ENCODE measurements at places on chromosomes 7 and 10.

- H3K4me3 ChIP-seq = no peak overlapping the region
- peaks cover 10% of the 10 kb centered on the region for H3K27me3 ChIP-seq
- DNase-seq = no peak
- H3K36me3 ChIP-seq = peaks cover 21% of the 10 kb centered on the region
- H3K27ac ChIP-seq = no peak overlapping the region
- no peaks in the 10 kb centered on the region for H3K4me1 ChIP-seq
Measured at GRCh38 chr7:149762089-149762488, 11.3 kb downstream of the ZNF467 start.

GRCh38 chr10:48475943-48476278 lies 129.0 kb downstream of the ARHGAP22 start:
- H3K36me3 ChIP-seq = no peaks in the 10 kb centered on the region
- no peak overlapping the region for H3K4me3 ChIP-seq
- peaks cover 6% of the 10 kb centered on the region for H3K4me1 ChIP-seq
- peaks cover 8% of the 10 kb centered on the region for H3K27me3 ChIP-seq
- no peak for DNase-seq

DNA sequence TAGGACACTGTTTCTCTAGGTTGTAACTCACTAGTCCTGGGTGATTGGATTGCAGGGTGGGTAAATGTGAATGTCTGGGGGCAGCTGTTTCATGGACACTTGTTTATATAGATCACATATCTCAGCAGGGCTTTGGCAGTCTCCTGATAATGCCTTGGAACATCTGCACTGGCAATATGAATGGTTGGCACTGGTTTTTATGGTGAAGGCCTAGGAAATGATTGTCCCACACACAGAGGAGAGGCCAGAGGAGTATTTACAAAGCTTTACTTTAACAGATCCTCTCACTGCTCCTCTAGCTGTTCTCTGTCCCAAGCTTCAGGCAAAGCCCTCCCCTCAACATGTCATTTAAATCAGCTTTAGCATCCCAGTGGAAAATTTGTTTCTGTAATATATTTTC lies 171.3 kb upstream of the STEAP4 start:
- no peaks in the 10 kb centered on the region for H3K27me3 ChIP-seq
- DNase-seq = no peak
- H3K4me3 ChIP-seq = no peak overlapping the region
- no peaks in the 10 kb centered on the region for H3K36me3 ChIP-seq
- no peak overlapping the region for H3K27ac ChIP-seq

DNA sequence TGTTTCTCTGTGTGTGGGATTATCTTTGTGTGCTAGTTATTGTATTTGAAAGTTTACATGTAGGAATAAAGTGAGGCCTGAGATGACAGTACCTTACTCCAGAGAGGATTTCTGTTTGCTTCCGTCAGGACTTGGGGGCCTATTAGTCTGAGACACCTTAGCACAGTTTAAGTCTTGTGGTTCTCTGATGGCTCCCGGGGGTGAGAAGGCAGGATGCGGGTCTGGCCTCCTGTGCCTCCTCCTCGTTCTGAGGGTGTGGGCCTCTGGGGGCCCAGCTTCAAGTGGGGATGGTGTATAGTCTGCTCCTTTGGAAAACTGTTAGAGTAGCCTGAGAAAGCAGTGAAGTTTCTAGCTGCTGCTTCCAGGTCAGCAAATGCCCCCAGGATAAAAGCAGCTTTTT lies 12.4 kb downstream of the MTURN start:
- DNase-seq = no peak
- H3K36me3 ChIP-seq = peaks cover 10% of the 10 kb centered on the region
- H3K27ac ChIP-seq = no peak overlapping the region
- no peaks in the 10 kb centered on the region for H3K27me3 ChIP-seq
- H3K4me1 ChIP-seq = peaks cover 37% of the 10 kb centered on the region

DNA sequence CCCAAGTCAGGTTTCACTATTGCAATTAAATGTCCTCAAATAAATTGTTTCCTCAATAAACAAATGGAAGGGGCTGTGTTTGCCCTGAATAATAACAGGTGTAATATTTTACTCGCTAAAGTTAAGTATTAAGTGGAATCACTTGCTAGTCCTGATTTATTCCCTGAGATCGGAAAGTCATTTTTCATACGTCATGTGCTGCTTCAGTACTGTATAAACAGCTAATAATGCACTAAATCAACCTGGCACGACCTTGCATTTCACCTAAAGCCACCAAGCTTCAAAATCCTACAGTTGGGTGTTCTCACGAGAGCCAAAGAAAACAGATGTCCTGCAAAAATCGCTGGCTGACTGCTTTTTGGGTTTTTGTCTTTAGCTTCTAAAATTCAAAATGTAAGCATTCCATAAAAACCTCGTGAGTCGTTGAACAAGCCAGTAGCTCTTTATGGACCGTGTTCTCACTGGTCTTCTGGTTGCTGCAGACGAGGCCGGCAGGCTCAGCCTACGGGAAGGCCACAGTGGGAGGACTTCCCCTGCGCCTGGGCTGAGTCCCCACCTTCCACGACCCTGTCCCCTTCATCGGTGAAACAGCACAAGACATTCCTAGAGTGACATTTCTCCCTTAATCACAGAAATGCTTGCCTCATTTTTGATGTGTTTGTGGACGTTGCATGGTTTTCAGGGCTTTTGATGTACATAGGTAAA lies 17.9 kb upstream of the MNX1 start:
- no peaks in the 10 kb centered on the region for H3K4me1 ChIP-seq
- H3K36me3 ChIP-seq = no peaks in the 10 kb centered on the region
- no peak overlapping the region for H3K4me3 ChIP-seq
- DNase-seq = peak; percentile 11

DNA sequence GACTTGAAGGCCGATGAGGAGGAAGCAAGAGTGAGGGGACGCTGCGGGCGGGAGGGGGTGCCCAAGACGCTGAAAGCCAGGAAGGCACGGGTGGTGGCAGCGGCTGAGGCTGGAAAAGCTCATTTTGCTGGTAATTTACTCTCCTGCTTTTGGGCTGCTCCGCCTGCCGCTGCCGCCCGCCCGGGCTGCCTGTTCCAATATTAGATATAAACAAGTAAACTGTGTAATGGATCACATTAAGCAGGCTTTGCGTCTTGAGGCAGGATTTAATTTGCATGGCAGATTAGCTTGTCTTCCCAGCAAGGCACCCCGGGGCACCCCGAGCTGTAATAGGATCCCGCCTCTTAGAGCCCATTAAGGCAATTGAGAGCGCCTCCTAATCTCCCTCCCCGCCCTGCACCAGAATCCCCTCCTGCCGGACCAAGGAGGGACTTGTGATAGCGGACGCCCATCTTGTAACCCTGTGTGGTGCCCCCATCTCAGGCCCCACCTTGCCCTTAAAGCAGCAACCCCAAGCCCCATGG lies 46.1 kb upstream of the SLF2 start:
- H3K36me3 ChIP-seq = no peaks in the 10 kb centered on the region
- H3K4me1 ChIP-seq = no peaks in the 10 kb centered on the region
- no peak overlapping the region for H3K27ac ChIP-seq
- DNase-seq = no peak
- H3K4me3 ChIP-seq = no peak overlapping the region

GRCh38 chr7:94763268-94763667 lies 107.3 kb upstream of the SGCE start:
- H3K27me3 ChIP-seq = no peaks in the 10 kb centered on the region
- no peak for DNase-seq
- H3K27ac ChIP-seq = no peak overlapping the region
- no peaks in the 10 kb centered on the region for H3K4me1 ChIP-seq
- no peak overlapping the region for H3K4me3 ChIP-seq

- H3K4me1 ChIP-seq = no peaks in the 10 kb centered on the region
- no peaks in the 10 kb centered on the region for H3K27me3 ChIP-seq
- H3K4me3 ChIP-seq = no peak overlapping the region
- H3K36me3 ChIP-seq = no peaks in the 10 kb centered on the region
Measured at GRCh38 chr10:72061491-72061890, 26.9 kb downstream of the SPOCK2 start.

DNA sequence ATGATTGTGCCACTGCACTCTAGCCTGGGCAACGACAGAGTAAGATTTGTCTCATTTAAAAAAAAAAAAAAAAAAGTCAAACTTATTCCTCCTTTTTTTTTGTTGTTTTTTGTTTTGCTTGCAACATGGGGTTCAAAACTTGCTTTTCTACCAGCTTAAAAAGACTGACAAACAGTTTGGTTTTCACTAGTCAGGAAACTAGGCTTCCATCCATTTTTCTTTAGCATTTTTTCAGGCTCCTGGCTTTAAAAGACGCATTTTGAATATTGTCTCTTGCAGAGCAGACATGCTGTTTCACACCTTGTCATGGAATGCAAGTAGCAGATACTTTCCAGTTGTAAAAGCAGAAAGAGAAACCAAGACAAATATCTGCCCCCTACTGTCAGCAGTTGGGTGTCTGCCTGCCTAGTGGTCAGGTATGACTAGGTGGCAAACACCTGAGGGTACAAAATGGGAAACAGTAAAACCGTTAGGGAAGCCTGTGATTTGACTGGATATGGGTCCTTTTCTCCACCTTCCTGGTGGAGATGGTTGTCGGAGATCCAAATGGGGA lies 139.9 kb downstream of the CCDC71L start:
- DNase-seq = no peak
- no peaks in the 10 kb centered on the region for H3K36me3 ChIP-seq

DNA sequence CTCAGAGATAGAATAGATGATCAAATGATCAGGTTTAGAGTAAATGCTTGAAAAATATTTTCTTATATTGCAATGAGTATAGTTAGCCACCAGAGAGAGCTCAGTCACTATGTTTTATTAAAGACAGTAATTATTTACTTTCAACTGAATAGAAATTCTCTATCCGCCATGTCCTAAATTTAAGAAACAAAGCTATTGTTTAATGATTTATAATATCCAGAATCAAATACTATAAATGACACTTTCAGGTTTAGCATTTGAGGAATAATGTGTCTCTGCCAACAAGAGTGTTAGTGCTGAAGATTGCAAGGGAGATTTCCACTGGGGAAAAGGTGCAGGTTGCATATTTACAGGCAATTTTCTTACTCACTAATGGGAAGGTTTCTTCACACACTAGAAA lies 184.7 kb downstream of the DGKB start:
- H3K4me3 ChIP-seq = no peak overlapping the region
- H3K27me3 ChIP-seq = no peaks in the 10 kb centered on the region
- H3K27ac ChIP-seq = no peak overlapping the region
- H3K36me3 ChIP-seq = no peaks in the 10 kb centered on the region
- H3K4me1 ChIP-seq = no peaks in the 10 kb centered on the region

GRCh38 chr7:157320608-157320980 lies 16.2 kb upstream of the DNAJB6 start:
- no peaks in the 10 kb centered on the region for H3K27me3 ChIP-seq
- H3K4me3 ChIP-seq = no peak overlapping the region
- H3K36me3 ChIP-seq = no peaks in the 10 kb centered on the region
- DNase-seq = no peak

GRCh38 chr7:92809760-92810573 lies 26.4 kb downstream of the CDK6 start:
- H3K27ac ChIP-seq = peak overlapping the region; percentile 31
- no peaks in the 10 kb centered on the region for H3K27me3 ChIP-seq
- DNase-seq = no peak

DNA sequence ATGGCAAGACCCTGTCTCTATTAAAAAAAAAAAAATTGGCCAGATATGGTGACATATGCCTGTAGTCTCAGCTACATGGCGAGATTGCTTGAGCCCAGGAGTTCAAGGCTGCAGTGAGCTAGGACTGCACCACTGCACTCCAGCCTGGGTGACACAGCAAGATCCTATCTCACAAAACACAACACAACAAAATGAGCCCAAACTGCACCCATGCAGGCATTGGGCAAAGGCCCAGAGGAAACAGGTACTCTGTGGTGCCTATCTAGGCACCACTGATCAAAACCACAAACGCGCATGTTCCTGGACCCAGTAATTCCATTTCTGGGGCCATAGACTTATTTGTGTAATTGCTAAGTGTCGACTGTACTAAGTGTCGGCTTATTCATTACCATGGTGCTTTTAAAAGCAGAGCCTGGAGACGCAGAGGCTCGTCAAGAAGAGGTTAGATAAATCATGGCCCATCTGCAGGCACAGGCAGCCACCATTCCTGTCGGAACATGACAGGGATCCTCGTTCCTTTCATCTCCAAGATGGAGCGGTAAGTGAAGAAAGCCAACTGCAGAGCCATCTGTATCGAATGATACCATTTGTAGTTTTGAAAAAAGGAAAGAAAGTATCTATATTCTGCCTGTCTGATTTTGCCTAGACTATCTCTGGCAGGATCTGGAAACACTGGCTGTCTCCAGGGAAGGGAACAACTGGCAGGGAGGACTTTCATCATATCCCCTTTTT lies 160.4 kb upstream of the RHEB start:
- H3K27me3 ChIP-seq = no peaks in the 10 kb centered on the region
- H3K4me1 ChIP-seq = peaks cover 66% of the 10 kb centered on the region
- H3K36me3 ChIP-seq = no peaks in the 10 kb centered on the region
- H3K4me3 ChIP-seq = no peak overlapping the region
- peak overlapping the region; percentile 89 for H3K27ac ChIP-seq

GRCh38 chr7:80257756-80258155 lies 123.1 kb downstream of the GNAI1 start:
- no peaks in the 10 kb centered on the region for H3K27me3 ChIP-seq
- H3K36me3 ChIP-seq = no peaks in the 10 kb centered on the region
- no peak for DNase-seq
- no peak overlapping the region for H3K4me3 ChIP-seq
- no peak overlapping the region for H3K27ac ChIP-seq

GRCh38 chr7:155377838-155378579 lies 79.9 kb upstream of the EN2 start:
- H3K4me1 ChIP-seq = peaks cover 59% of the 10 kb centered on the region
- no peaks in the 10 kb centered on the region for H3K36me3 ChIP-seq
- H3K27me3 ChIP-seq = peaks cover 100% of the 10 kb centered on the region
- no peak for DNase-seq

DNA sequence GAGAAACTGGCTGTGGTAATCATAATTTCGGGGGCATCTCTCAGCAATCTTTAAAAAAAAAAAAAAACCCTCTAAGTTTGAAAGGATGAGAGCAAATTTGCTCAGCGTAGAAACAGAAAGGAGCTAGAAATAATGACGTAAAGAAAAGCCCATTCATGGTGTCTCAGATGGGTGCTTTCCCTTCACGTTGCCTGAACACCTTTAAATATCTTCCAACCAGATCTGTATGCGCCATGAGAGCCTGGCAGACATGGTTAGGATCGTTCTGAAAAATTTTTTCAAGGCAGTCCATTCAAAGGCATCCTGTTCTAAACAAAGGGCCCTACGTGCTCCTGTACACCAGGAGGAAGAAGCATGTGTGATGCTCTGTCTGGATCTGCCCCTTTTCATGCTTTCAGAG lies 141.2 kb upstream of the C1QL3 start:
- H3K36me3 ChIP-seq = no peaks in the 10 kb centered on the region
- no peak overlapping the region for H3K27ac ChIP-seq
- no peak overlapping the region for H3K4me3 ChIP-seq
- H3K27me3 ChIP-seq = no peaks in the 10 kb centered on the region
- DNase-seq = no peak
